Fibroblast of skin of scalp (primary cell): ENCODE measurements at places on chromosomes 1 and 21.
A peak's percentile ranks its signal among the peaks of the same experiment; 100 is the strongest.

GRCh38 chr1:180644526-180645192 lies 12.8 kb downstream of the XPR1 start:
- DNase-seq, result no peak

DNA sequence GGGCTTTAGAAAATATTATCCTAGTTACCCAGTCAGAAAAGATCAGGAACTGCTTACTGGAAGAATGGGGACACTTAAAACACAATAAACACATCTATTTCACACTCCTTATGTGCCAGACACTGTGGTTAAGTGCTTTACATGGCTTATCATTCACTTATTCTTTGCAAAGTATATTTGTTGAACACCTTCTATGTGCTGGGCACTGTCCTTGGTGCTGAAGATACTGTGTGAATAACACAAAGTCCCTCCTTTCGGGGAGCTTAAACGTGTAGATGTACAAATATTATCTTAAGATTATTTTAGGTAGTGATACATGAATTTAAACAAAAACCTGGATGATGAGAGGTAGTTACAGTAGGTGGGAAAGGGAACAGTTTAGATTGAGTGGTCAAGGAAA lies 169.3 kb downstream of the ST6GALNAC5 start:
- DNase-seq, result peak; percentile 64

- no peak for DNase-seq
Observed at GRCh38 chr1:158809256-158809655, 21.9 kb upstream of the MNDA start.

DNA sequence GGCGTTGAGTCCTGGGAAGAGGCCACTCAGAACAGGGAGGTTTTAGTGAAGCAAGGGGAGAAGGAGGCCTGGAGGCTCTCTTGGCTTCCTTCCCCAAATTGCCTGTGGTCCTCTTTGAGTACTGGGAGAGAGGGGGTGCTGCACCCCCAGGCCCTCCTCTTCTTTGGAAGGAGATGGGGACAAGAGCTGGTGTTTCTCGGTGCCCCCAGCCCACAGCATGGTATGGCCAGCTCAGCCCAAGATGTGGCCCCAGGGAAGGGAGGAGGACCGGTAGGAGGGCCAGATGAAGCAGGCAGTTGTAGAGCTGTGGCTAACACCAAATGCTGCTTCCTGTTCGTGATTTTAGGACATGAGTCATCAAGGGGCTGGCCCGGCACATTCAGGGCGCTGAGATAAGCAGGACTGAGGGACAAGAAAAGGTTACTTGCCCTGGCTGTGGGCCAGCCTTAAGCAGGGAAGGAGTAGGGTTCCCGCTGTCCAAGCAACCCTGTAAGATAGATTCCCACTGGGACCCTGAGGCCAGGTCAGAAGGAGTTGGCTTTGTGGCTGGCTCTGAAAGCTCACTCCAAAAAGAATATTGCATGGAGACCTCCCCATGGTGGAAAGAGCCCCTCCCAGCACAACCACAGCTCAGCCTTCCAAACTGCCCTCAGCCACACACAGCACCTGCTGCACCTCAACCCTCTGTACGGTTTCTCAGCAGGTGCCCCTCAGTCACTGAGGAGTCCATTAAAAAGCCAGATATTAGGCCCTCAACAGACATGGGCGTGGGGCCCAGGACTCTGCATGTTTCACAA lies 4.9 kb upstream of the TNFRSF1B start:
- DNase-seq, result peak; percentile 84

DNA sequence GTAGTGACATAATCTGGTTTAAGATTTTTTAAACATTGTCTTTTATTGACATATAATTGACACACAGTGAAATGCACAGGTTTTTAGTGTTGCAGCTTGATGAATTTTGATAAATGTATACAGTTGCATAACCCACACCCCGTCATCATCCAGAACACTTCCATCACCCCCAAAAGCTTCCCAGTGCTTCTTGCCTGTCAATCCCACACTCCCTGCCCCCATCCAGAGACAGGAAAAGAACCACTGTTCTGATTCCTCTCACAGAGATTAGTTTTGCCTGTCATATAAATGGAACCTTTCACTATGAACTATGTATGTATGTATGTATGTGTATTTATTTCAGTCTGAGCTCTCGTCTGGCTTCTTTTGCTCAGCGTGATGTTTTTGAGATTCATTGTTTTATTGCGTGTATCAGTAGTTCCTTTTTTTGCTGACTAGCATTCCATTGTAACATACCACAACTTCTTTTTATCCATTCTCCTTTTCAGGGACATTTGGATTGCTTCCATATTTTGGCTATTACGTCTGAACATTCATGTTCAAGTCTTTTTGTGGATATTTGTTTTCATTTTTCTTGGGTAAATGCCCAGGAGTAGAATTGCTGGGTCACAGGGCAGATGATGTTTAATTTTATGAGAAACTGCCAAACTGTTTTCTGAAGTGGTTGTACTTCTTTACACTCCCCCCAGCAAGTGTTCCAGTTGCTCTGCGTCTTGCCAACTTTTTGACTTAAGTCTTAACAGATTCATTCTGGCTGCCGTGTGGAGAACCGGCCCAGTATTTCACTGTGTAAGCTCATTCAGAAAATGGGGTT lies 8.7 kb downstream of the UBIAD1 start:
- peak; percentile 98 for DNase-seq

DNA sequence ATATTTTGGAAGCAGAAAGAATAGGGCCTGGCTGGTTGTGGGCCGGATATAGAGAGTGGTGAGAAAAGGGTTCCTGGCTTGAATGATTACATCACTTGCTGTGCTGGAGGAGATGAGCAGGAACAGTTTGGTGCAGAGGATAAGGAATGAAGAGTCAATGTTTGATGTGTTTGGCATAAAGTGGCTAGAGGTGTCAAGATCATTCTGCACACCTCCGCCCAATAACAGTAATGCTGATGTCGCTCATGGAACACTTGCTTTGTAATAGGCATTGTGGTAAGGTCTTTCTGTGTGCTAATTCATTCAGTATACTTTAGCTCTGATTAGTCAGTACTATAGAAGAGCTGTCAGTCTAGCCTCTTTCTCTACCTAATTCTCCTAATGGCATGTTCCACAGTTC lies 48.0 kb upstream of the RAVER2 start:
- no peak for DNase-seq

DNA sequence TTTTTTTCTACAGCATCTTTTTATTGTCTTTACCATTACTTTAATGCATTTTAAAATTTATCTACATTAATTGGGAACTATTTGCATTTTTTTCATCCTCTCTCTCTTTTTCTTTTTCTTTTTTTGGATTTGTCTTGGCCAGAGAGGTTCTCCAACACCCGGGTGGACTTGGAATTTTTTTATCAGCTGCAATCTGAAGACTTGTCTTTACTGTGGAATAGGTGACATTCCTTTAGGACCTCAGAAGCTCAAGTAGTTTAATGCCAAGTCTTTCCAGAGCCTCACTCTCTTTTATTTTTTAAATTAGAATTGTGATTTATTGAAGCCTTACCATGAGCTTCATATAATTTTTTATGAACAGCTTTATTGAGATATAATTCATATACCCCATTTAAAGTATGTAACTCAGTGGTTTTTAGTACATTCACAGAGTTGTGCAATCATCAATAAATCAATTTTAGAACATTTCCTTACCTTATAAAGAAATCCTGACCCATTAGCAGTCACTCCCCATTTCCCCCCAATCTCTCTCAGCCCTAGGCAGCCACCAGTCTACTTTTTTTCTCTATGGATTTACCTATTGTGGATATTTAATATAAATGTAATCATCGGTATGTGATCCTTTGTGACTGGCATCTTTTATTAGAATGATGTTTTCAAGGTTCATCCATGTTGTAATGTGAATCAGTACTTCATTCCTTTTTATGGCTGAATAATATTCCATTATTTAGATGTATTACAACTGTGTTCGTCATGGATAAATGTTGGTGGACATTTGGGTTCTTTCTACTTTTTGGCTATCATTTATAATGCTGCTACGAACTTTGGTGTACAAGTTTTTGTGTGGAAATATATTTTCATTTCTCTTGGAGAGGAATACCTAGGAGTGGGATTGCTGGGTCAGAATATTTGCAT lies 6.2 kb downstream of the TUFT1 start:
- no peak for DNase-seq

- no peak for DNase-seq
Observed at GRCh38 chr1:32128964-32129363, 21.1 kb downstream of the KPNA6 start.

- no peak for DNase-seq
Observed at GRCh38 chr1:99672530-99673213, 26.8 kb downstream of the PALMD start.

GRCh38 chr1:98059620-98060019 lies 138.8 kb upstream of the DPYD start:
- no peak for DNase-seq

DNA sequence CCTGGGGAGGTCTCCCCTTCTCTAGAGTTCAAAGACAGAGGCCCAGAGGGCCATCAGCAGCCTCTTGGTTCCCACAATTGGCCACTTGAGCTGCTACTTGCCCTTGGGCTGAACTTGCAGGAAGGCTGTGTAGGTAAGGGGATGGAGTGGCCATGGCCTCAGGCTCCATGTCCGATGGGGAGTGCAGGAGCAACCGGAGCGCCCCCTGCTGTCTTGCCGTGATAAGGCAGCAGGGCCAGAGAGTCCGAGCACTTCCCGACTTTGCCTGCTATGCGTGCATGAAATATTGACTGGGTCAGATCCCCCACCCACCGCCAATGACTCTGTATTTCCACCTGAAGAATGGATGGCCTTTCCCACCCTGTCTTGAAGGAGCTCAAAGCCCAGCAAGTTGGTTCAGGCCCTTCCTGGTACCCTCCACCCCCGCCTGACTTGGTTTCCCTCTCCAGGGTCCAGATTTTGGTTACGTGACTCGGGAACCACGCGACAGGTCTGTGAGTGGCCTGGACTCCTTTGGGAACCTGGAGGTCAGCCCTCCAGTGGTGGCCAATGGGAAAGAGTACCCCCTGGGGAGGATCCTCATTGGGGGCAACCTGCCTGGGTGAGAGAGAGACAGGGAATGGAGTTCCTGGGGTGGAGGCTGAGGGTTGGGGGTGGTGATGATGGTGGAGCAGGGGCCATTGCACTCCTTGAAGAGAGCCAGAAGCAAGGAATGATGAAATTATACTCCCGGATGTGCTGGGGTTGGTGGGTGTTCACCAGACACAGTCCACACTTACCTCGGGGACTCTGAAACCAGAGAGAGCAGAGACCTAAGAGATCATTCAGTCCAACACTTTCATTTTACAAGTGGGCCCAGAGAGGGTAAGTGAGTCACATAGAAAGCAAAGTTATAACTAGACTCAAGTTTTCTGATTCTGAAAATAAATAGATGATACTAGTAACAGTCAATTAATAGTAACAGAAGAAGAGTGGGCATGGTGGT lies 25.6 kb downstream of the PADI3 start:
- peak; percentile 49 for DNase-seq

- no peak for DNase-seq
Observed at GRCh38 chr1:42040159-42040558, 113.1 kb upstream of the GUCA2B start.

- DNase-seq, result no peak
Observed at GRCh38 chr1:24032981-24033380, 52.9 kb upstream of the SRSF10 start.

DNA sequence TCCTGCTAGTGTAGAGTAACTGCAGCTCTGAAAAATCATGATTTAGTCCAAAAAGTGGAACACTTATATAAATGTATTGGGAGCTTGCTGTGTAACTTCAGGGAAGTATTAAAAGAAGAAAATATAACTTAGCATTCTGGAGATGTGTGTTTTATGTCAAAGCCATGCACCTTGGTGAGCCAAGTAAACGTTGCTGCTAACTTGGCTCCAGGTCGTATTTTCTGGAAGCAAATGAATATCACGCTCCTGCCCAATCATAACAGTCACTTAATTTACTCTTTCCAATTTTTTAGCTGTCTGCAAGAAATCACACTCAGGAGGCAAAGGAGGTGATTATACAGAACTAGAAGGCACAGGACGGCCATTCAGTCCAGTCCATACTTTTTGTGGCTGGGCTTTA lies 61.1 kb downstream of the DOP1B start:
- DNase-seq, result no peak

- DNase-seq, result peak; percentile 33
Observed at GRCh38 chr1:8026976-8027747, 1.1 kb upstream of the ERRFI1 start.

DNA sequence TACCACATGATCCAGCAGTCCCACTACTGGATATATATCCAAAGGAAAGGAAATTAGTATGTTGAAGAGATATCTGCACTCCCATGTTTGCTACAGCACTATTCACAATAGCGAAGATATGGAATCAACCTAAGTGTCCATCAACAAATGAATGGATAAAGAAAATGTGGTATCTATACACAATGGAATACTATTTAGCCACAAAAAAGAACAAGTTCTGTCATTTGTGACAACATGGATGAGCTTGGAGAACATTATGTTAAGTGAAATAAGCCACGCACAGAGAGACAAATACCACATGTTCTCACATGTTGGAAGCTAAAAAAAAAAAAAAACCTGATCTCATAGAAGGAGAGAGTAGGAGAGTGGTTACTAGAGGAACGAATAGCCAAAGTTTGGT lies 17.7 kb downstream of the ATPAF1 start:
- no peak for DNase-seq

DNA sequence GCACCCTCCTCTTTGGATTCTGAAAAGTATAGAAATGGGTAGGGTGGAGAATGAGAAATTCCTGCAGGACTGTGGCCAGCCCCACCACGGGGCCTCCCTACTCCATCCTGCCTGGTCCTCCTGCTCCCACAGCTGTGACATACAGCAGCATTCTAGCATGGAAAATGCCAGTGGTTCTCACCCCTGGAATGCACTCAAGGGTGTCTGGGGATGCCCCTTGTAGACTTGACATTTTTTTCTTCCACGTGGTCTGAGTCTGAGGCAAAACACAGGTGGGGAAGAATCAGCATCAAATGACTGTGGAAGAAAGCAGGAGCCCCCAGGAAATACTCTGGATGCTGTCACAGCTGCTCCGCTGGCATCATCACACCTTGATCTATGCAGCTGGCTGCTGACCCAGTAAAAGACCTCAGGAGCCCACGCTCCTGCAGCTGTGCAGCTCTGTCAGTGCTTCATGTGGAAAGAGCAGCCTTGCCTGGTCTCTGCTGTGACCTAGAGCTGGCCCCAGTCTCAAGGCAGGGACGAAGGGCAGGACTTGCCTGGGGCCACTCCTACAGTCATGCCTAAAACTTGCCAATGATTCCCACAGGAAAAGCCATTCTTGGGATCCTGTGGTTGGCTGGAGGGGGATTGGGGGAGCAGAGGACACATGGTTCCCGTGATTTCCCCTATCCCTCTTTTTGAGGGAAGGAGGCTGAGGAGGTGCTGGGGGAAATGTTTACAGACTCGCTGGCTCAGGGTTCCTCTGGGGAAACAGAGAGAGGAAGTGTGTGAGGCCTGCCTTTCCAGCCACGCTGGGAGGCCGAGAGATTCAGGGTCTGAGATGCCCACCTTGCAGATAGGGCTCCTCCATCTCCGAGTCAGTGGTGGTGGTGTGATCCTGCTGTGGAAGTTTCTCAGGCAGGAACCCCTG lies 10.8 kb upstream of the A3GALT2 start:
- peak; percentile 32 for DNase-seq
